ENCODE measurements at places on chromosomes 16 and 17. TPM values are rescaled to one million over a fixed set of nuclear protein-coding genes. Genes with fewer than 3 reads are reported as not detected.

DNA sequence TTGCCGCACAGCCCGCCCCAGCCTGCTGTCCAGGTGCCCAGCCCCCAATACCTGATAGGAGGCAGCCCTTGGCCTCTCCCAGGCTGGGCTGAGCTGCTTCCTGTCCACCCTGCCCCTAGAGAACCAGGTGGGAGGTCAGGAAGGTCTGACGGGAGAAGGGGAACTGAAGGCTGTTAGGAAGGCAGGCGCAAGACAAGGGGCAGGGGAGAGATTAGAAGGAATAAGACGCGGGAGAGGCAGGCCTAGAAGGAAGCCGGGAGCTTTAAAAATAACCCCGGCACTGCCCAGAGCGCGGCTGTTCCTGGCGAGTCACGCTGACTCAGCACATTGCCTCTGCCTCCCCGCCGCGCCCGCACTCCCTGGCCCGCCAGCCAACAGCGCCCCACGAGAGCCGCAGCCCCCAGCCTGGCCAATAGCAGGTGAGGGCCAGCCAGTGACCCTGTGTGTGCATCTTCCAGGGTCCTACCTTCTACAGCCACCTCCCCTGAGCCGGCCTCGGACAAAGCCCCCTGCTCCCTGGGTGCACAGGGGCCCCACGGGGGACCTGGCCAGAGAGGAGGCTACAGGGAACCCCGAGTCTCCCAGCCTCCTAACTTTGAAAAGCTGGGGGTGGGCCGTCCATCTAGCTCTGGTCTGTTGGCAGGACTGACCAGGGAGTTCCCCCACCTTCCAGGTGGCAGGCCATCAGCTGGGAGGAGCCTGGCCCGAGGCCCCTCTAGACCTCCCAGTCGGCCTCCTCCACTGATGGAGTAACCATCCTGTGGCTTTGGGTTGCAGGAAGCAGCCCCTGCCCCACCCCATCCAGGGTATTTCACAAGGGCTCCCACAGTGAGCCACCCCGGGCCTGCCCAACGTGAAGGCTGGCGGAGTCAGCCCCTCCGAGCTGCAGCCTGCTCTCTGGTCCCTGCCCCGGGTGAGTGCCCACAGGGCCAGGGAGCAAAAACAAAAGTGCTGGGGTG is 4.0 kb downstream of the MAFG start:
- no peak for DNase-seq

GRCh38 chr17:61393904-61394629 is 5.6 kb upstream of the TBX2 start:
- no peak for DNase-seq

DNA sequence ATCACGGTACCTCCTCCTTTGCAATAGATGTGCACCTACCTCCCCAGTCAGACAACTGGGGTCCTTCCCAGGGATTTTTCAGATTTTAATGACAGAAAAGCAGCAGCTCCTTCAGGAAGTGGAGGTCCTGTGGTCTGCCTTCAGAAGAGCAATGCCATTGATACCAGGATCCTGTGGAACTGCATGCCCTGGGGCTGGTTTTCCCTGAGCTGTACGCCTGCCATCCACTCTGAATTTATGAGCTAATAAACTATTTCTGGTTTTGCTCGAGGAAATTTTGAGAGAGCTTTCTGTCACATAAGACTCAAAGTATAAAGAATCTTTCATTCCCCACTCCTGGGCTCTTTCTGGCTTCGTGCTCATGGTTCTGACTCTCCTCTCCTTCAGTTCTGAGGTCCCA is 10.0 kb upstream of the CCL23 start:
- peak; percentile 38 for DNase-seq

GRCh38 chr17:59762049-59762823 is 54.8 kb downstream of the VMP1 start:
- peak; percentile 79 for DNase-seq

The PRCD gene
- total RNA-seq, result 0.02 TPM

Data from M059J (cell line).